ENCODE measurements at places on chromosomes 11 and 22. TPM values are rescaled to one million over a fixed set of nuclear protein-coding genes. Genes with fewer than 3 reads are reported as not detected.

SERPING1 gene
- total RNA-seq: 0.62 TPM

PARVG gene
- 0.09 TPM for total RNA-seq

TST gene
- total RNA-seq: 42.3 TPM

CHRM1 gene
- 0.06 TPM for total RNA-seq

SEC14L6 gene
- not detected for total RNA-seq

HBG2 gene
- total RNA-seq: not detected

MS4A2 gene
- not detected for total RNA-seq

PHLDA2 gene
- total RNA-seq: 105 TPM

C11orf71 gene
- total RNA-seq: 3.7 TPM

Measured in A549 treated with Hydrocortisone at 1 μM for 4 hours (cell line).